ENCODE measurements at places on chromosomes 5 and 9.

GRCh38 chr9:136122425-136123383 lies 4.0 kb upstream of the TMEM250 start:
- DNase-seq, result peak; percentile 74

DNA sequence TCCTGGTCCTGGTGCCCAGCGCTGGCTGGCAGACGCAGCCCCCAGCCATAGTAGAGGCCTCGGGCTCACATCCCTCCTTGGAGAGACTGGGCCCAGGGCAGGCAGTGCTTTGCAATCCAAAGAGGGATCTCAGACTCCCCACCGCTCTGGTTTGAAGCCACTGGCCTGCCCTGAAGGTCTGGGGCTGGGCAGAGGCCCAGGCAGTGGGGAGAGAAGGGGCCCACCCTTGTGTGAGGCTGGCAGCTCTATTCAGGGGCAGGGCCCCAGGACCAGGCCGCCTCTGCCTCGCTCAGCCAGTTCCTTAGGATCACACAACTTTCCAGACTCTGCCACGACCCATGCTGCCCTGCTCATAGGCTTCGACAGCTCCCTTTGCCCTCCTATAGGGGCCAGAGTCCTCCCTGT lies 10.7 kb upstream of the SEC16A start:
- DNase-seq, result no peak

DNA sequence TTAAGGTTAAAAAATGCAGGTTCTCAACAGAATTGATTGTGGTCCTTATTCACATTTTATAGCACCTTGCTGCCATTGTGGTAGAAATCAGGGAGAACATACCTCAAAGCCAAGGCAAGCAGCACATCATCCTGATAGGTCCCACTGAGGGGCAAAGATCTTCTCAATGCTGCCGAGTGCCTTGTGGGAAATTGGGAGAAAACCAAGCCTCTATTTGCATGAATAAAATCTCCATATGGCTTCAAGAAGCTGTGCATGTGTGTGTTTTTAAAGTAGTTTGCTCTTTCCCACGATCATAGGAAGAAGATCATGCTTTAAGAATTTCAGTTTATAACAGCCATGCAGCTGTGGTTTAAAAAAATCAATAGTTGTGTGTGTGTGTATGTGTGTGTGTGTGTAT lies 216.9 kb upstream of the FBXL7 start:
- DNase-seq, result no peak

- DNase-seq, result no peak
Observed at GRCh38 chr5:30838936-30839496, 354.5 kb upstream of the CDH6 start.

DNA sequence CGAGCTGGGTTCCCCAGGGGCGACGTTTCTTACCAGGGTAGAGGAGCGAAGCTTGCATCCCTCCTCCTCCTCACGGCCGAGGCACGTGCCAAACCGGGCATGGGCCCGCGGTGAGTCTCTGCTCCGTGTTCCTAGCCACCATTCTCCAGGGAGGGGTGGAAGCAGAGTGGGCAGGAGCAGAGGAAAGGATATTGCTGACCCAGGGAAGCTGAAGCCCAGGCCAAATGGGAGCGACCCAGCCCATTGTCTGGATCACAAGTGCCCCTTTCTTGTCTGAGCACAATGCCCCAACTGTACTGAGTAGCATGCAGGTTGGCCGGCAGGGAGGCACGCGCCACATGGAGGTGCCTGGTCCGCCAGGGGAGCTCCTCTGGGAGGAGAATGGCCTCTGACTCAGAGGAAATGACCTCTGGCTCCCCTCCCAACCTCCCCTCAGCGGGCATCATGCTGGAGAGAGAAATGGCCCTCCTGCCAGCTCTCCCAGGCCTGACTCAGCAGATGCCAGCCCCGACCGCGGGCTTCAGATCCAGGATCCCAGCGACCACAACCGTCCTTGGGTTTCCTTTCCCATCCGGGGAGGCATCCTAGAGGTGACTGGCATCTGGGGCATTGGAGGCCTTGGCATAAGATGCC lies 1.1 kb downstream of the PRR7 start:
- no peak for DNase-seq

DNA sequence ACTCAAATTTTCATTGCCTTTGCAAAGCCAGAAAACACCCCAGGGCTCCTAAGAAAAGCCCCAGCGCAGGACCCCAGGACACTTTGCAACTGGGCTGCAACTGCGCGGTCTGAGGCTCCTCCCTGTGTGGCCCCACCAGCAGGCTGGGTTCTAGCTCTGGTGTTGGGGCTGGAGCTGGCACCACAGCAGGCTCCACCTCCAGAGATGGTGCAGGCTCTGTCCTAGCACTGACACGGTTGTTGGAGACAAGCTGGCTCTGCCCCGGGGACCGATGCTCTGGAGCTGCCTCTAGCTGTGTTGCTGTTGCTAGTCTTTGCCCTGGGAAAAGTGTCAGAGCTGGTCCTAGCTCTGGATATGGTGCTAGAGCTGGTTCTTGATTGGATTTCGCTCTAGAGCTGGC lies 13.6 kb downstream of the LCN10 start:
- no peak for DNase-seq

DNA sequence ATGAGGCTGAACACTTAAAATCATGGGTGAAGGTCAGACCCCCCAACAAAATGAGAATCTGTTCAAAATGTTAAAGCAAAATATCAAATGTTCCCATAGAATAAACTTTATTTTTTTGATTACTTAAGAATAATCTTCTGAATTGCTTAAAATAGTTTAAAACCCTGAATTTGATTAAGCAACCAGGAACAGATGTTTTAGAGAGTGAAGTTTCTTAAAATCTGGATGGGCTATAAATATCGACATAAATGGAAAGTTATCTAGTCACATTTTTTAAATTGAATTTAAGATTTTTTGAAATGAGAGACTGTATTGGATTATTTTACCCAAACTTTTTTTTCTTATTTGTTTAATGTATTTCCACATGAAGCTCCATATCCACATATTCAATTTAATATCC lies 98.5 kb downstream of the ADAMTS12 start:
- DNase-seq, result no peak

DNA sequence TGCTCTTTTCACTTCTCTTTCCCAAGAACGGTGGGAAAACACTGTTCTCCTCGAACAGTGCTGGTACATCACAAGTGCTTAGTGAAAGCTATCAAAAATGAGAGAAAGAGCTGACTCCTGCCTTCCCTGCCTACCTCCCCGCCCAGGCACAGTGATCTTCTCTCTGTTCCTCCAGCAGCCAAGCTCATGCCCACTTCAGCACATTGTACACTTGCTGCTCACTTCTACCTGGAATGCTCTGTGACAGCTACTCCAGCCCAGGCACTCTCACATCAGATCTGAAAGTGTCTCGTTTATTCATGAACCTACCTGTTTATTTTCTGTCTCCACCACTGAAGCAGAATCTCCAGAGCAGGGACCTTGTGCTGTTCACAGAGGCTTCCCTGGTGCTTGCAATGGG lies 1.8 kb downstream of the SLC35D2 start:
- no peak for DNase-seq

GRCh38 chr5:109328626-109329025 lies 81.1 kb downstream of the PJA2 start:
- no peak for DNase-seq

DNA sequence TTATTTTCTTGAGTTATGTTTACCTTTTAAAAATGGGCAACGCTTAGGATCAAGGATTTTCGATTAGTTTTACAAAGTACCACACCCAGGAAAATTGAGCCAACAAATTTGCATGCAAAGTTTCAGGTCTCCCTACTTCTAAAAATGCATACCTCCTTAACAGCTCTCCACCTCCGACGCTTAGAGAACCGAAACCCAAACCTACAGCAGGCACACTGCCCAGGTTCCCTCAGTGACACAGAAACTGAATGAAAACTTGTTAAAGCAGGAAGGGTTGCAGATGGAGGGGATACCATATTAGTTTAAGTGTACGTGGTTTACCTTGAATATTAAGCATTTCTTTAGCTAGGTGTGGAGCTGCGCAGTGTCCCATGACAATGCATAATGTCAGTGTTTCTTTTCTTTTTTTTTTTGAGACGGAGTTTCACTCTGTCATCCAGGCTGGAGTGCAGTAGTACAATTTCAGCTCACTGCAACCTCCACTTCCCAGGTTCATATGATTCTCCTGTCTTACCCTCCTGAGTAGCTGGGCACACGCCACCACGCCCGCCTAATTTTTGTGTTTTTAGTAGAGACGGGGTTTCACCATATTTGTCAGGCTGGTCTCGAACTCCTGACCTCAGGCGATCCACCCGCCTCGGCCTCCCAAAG lies 1.6 kb upstream of the SUB1 start:
- DNase-seq, result no peak

- no peak for DNase-seq
Observed at GRCh38 chr5:113371721-113372196, 63.0 kb downstream of the TSSK1B start.

DNA sequence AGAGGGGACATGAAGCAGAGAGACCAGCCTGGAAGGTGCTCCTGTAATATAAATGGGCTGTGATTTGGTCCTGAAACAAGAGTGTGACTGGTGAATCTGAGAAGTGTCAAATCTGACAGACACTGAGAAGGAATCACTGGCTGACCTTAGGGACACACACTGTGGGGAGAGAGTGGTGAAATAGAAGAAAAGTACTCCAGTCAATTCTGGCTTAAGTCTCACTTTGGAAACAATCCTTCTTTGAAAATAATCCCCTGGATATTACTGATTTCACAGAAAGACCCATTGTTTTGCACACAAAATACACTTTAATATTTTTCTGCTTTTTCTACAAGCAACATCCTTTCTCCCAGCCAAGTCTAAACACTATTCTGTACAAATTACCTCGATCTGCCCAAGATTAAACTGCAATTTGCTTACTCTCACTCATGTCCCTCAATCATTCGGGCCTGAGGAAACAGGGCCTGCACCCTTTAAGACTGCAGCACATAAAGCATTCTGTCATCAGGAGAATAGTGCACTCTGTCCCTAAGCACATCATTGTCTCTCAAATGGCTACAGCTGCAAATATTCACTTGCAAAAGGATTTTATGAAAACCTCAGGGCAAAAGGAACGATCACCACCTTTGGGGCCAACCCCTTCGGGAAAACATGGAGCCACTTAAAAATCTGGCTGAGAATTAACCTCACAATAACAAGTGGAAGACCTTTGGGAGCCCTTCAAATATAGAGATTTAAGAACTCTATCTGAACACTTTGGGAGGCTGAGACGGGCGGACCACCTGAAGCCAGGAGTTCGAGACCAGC lies 68.6 kb downstream of the MAPKAP1 start:
- DNase-seq, result no peak

- DNase-seq, result no peak
Observed at GRCh38 chr9:9229269-9229668, 1383.5 kb downstream of the PTPRD start.

DNA sequence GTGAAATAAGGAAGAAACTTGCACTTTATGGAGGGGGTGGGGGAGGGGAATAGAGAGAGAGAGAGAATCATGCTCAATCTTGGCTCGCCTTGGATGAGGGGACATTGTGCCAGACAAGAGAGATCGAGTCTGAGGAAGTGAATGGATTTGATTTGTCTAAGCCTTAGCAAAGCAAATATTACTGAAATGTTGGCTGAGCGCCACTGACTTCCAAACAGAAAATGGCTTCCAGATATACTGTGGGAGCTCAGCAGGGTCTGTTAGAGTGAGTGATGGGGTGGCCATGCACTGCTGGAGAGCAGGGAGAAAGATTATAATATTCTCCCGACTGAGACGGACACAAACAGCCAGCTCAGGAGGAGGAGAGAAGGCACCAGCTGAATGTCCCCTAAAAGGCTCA lies 34.5 kb downstream of the BRINP1 start:
- no peak for DNase-seq

- DNase-seq, result no peak
Observed at GRCh38 chr9:7228726-7229125, 471.0 kb downstream of the KDM4C start.

GRCh38 chr5:126508962-126509279 lies 85.7 kb downstream of the GRAMD2B start:
- DNase-seq, result peak; percentile 32

DNA sequence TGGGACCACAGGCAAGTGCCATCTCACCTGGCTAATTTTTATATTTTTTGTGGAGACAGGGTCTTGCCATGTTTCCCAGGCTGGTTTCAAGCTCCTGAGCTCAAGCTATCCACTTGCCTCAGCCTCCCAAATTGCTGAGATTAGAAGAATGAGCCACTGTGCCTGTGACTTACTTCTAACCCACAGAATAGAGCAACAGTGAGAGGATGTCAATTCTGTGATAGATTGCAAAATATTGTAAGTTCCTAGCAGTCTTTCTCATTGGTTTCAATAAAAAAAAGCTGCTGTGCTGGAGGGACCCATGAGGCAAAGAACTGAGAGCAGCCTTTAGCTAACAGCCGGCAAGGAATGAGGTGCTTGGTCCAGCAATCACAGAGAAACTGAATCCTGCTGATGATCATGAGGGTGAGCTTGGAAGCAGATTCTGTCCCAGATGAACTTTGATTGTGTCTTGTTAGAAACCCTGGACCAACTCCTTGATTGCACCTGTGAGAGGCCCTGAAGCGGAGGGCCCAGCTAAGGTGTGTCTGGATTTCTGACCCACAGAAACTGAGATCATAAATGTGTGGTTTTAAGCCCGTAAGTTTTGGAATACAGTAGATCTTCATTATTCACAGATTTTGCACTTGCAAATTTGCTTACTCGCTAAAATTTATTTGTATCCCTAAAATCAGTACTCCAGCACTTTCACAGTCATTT lies 149.7 kb downstream of the GCNT1 start:
- no peak for DNase-seq
